Head of caudate nucleus (tissue), 42 donors: ENCODE measurements at places on chromosomes 7 and 10.

DNA sequence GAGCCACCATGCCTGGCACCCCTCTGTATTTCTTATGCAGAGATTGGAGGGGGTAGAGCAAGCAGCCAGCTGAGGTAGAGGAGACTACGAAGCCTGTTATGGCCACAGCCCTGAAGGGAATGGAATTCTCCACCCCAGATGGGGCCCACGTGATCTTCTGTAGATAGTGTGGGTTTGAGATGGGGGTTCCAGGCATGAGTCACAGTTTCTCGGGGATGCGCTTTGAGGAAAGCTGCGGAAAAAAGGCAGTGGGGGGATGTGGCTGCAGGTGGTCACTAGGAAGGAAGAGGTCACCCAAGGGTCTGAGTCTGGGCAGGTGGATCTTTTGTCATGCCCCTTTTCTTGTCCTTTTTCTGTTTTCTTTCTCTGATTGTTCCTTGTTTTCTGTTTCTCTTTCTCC is 11.5 kb downstream of the FAM131B start:
- DNase-seq, result no peak

DNA sequence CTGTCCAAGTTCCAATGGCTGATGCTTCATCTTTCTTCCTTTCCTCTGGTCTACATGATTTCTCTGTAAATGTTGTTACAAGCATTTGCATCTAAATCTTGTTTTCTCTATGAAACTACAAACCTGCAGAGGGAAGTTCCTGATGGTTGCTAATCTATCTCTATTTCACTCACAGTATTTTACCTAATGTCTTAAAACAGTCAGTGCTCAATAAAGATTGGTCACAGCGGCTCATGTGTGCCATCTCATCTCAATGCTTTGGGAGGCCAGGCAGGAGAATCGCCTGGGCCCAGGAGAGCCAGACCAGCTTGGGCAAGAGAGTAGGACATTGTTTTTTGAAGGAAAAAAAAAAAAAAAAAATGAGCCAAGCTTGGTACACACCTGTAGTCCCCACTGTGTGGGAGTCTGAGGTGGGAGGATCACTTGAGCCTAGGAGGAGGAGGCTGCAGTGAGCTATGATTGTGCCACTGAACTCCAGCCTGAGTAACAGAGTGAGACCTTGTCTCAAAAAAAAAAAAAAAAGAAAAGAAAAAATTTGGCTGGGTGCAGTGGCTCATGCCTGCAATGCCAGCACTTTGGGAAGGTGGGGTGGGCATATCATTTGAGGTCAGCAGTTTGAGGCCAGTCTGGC is 71.3 kb upstream of the ARMC3 start:
- no peak for DNase-seq

DNA sequence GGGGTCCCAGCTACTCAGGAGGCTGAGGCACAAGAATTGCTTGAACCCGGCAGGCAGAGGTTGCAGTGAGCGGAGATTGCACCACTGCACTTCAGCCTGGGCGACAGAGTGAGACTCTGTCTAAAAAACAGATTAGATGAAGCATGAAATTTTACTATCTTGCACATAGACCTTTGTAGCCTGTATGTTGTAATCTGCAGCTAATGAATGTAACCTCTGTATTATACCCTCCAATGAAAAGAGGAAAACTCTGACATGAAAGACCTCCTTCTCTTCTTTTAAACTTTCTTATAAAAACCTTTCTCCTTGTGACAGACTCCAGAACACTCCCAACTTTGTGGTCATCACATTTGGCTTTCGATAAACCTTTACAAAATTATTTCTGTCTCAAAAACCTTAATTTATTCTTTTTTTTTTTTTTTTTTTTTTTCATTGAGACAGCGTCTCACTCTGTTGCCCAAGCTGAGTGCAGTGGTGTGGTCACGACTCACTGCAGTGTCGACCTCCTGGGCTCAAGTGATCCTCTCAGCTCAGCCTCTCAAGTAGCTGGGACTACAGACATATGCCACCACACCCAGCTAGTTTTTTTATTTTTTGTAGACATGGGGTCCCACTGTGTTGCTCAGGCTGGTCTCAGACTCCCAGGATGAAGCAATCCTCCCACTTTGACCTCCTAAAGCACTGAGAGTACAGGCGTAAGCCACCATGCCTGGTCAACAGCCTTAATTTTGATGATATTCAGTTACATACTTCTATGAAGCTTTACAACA is 97.4 kb downstream of the SVOPL start:
- no peak for DNase-seq

- no peak for DNase-seq
Measured at GRCh38 chr7:16929146-16929762, 47.5 kb upstream of the AGR3 start.

DNA sequence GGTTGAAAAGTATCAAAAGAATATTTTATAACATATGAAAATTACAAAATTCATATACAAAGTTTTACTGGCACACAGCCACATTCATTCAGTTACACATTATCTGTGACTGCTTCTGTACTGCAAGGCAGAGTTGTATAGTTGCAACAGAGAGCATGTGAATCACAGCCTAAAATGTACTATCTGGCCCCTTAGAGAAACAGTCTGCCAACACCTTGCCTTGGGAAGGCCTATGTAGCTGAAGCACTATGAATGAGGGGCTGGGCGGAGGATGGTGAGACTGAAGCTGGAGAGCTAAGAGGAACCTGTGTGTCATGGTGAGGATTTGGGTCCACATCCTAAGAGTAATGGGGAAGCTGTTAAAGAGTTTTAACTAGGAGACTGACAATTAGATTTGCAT is 35.7 kb downstream of the PDZD8 start:
- no peak for DNase-seq

GRCh38 chr10:6840201-6840691 is 260.2 kb upstream of the PRKCQ start:
- DNase-seq, result no peak

DNA sequence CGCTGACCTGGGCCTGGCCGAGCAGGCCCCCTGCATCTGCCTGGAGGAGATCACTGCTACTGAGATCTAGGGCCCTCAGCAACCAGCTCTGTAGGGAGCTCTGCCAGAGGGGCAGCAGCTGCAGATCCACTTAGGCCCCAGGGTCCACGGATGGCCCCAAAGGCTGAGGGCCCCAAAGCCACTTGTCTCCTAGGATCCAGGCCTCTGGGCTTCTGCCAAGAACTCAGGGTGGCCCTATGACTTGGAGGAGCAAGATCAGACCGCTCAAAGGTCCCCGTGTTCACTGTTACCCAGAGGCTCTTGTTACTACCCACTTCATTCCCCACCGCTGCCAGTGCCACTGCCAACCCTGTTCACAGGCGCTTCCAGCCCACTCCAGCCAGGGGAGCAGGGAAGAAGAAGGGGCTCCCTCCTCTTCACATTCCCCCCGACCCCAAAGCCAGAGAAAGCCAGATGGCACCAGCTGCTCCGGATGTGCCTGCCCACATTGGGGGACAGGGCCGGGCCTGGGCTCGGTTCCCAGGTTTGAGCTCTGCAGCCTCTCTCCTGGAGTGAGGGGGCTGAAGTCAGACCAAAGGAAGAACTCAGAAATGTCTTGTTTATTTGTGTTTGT is 7.6 kb downstream of the LZTS2 start:
- no peak for DNase-seq

DNA sequence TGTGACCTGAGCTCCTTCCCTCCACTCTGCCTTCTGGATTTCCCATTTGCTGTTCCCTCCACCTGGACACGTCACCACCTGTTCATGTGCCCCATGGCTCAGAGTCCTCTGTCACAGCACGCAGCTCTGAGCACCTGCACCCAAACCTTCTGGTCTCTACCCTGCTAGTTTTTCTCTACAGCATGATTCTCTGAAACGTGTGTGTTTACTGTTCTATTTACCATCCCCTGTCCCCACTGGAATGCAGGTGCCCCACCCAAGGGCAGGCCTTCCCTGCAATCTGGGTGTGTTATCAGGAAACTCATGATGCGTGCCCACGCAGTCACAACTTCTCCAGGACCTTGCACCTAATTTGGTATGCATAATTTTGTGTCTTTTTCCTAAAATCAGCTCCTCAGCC is 284.4 kb upstream of the IGFBP3 start:
- DNase-seq, result no peak

DNA sequence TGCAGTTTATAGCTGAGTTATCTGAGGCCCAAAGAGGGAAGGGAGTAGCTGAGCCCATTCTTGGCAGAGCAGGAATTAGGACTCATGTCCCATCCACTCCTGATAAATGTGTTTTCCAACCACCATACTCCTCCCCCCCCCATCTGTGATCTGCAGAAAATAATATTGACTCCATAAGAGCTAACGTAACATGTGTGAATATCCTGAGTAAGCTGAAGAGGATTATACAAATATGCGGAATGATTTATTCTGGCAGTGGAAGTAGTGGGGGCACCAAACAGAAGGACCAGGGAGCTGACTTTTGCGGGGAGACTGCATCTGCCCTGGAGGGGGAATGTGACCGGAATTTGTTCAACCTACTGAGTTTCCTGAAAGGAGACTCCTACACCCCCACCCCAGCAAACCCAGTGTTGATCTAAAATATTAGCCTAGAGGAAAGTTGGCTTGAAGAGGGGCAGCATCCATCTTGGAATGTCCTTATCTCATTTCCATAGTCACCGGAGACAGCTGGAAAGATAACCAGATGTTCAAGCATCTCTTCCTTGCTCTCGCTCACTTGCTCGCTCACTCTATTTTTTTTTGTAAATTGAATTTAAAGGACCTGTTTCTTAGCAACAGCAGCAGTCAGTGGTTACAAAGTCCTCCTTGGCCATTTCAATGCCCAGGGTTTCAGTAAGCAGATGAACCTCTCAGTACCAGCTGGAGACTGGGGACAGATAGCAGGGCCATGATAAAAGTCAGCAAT is 114.7 kb downstream of the RPS24 start:
- no peak for DNase-seq

GRCh38 chr7:43462836-43463235 is 120.1 kb upstream of the STK17A start:
- DNase-seq, result no peak

DNA sequence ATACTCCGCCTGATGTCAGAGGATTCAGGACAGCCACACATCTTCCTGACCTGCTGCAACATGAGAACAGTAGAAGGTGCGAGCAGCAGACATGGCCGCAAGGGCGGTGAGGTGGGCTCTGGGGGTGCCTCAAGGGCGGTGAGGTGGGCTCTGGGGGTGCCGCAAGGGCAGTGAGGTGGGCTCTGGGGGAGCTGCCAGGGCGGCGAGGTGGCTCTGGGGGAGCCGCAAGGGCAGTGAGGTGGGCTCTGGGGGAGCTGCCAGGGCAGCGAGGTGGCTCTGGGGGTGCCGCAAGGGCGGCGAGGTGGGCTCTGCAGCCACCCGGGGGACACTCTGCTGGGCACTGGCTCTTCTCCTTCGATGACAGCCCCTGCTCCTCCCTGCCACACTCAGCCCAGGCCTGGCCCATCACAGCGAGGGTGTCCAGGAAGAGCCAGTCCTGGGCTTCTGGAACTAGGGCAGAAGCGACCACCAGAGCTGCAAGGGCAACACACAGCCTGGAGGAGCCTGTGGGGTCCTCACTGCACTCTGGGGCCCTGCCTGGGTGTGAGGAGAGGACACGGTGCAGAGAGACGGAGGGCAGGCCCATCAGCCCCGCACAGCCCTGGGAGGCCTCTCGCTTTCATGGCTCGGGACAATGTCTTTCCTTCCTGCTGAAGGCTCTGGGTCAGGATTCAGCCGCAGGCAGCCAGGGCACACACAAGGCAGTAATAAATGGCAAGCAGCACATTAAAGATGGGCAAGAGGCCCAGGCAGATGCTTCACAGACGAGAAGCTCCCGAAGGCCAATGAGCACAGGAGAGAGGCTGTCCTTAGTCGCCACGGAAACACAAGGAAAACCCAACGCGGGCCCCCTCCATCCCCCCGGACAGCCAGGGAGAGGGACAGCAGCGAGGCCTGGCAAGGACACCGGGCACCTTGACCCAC is 42.5 kb downstream of the STK32C start:
- no peak for DNase-seq
